Endothelial cell (in vitro differentiated cells): ENCODE measurements at places on chromosomes 2 and 18.
A peak's percentile ranks its signal among the peaks of the same experiment; 100 is the strongest.

DNA sequence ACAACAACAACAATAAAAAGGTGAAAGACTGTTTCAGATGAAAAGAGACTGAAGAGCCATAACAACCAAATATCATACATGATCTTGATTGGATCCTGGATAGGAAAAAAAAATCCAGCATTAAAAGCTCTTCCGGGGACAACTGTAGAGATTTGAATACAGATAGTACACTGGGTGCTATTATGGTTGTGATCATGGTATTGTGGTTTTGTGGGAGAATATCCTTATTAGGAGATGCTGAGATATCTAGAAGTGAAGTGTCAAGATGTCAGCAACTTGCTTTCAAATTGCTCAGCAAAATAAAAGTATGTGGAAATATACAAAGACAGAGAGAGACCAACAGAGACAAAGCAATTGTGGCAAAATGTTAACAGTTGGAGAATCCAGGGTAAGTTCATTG is 15.5 kb upstream of the SPATA3 start:
- no peak for DNase-seq

DNA sequence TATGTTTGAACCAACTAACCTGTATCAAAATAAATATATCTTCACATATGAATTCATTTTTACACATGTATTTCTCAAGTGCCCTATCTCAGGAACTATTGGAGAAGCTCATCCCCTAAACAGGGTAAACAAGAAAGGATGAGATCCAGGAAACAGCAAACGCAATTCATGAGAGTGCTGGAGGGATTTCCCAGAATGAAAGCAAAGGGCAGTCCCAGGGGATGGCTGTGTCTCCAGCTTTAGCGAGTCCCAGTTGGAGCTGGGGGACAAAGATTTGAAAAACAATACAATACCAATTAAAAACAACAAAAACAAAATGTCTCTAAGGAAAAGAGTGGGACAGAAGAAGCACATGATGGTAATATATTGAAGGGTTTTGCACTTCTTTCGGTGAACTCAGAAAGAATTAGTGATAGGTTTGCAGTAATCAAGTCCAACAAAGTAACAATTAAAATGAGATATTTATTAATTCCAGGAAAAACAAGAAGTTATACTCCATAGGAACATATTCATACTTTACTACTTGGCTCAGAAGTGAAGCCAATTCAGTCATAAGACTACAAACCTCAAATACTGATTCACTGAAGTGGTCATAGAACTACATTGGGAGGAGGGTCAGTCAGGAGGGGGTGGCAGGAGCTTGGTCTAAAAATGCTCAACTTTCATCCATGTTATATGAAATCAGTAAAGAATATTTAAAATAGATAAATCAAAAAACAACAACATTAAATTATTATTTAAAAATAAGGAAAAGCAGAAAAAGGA is 73.1 kb upstream of the PDE1A start:
- DNase-seq = no peak

DNA sequence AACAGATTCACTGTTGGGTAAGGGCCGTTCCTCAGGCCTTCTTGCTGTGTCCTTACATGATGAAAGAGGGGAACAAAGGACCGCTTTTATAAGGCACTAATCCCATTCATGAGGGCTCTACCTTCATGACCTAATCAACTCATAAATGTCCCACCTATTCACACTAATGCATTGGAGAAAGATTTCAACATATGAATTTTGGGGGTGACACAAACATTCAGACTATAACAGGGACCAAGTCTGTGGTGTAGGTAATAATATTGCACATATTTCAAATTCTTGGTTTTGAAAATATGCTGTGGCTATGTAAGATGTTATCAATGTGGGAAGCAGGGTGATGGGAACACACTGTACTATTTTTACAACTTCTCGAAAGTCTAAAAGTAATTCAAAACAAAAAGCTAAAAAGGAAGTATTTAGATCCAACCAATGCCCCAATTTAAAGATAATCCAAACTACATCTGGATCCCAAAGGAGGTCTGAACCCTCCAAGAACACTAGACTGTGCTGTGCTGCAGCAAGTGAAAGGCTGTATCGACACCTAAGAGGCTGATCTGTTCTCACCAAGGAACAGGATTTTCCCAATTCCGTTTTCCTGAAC is 82.4 kb upstream of the TGIF1 start:
- DNase-seq = no peak

DNA sequence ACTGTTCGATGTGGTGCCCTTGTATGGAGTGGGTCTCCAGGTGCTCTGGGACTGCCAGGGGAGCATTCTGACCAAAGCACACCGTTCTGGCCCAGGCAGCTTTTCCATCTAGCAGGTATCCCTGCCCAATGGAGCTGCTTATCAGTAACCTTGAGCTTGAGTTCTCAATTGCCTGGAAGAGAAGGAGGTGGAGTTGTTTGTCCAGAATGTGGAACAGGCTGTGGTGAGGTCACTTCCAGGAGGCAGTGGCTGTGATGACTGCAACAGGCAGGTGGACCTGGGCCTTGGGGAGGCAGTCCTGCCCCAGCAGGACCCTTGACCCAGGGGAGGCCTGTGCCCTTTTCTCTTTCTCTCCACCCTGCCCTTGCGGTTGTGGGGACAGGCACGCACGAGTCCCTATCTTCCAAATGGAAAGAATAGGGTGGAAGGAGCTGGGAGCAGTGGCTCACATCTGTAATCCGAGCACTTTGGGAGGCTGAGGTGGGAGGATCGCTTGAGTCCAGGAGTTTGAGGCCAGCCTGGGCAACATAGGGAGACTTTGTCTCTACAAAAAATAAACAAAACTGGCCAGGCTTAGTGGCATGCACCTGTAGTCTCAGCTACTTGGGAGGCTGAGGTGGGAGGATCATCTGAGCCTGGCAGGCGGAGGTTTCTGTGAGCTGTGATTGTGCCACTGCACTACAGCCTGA is 66.2 kb upstream of the MCFD2 start:
- no peak for DNase-seq

- no peak for DNase-seq
Observed at GRCh38 chr18:10009321-10010144, 95.7 kb downstream of the VAPA start.

DNA sequence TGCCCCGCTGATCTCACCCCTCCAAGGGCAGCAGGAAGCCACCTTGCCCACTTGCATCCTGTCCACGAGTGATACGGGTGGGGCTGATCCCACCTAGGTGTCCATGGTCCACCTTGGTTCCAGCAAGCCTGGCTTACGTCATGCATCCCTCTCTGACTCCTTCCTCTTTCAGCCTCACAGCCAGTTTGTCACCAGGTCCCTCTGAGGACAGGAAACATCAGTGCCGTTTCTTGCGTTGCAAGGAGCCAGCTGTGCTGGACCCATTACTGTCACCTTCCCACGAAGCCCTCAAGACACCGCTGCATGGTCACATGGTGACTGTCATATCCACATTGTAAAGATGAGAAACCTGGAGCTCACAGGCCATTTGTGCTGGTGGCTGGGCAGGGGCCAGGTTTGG is 34.8 kb upstream of the TWIST2 start:
- no peak for DNase-seq

DNA sequence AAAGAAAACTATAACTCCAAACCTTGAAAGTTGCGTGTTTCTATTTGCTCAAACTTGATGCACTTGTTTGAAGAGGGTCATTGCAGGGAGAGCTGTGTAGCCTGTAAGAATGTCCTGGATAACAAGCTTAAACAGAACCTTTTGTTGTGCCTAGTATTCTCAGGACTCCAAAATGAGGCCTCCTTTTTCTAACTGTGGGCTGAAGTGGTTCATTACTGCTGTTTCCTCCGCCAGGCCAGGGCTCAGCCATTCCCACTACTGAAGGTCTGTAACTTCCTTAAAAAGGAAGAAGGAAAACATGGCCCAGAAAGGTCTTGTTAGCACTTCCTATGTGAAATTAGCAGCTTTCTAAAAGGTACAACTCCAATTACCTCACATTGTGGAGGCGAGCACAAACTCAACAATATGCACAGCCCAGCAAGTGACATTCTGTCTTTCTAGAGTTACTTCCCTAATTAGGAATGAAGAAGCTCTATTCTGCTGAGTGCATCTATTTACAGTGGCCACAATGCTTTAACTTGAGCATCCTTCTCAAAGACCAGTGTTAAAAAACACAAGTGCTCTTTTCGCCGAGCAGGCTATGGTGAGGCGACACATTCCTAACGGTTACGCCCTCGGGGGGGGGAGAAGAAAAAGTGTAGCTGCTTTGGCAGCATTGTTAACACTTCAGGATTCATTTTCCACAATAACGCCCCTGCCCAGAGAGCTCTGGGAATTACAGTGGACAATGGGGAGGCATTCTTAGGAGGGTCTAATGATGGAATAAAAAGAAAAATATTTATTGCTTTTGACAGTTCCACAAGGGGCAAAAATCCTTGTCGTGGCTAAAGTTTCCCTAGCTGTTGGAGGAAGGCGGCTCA is 136.9 kb upstream of the SIX3 start:
- no peak for DNase-seq

- no peak for DNase-seq
Observed at GRCh38 chr18:59228351-59228750, 8.4 kb downstream of the GRP start.

DNA sequence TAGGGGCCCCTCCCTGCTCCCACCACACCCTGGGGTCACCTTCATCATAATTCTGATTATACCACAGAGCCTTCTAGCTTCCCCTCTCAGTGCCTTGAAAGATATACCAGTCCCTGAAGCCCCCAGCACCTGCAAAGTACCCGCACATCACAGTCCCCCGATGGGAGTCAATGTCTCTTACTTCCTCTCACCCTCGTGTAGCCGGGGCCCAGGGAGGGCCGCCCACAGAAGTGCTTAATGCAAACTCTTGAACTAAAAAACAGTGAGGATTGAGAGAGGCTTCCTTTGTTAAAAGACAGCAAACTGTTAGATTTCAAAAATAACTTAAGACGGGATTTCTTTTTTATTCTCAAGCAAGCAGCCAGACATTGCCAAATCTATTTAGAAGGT is 76.5 kb downstream of the SFXN5 start:
- DNase-seq = no peak

DNA sequence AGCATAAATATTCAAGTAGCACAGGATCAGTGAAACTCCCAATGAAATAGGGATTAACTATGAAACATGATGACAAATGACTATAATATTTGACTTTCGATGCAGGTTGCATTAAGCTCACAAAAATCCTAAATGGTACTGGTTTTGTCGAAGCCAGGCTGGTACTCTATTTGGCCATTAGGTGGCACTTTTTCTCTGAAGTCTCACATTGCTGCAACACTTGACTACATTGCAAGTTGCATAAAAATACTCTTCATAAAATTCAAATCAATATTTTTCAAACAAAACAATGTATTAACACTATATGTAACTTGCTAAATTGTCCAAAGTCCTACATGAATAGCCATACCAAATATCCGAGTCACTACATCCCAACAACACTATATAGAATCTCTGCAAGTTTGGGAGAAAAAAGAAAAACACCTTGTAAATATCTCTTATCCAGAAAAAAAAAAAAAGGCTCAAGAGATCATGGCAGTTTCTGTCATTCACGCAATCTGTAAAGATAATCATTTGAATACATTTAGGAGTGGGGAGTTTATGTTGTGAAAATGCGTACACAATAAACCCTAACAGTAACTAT is 9.5 kb downstream of the RTTN start:
- peak; percentile 18 for DNase-seq

DNA sequence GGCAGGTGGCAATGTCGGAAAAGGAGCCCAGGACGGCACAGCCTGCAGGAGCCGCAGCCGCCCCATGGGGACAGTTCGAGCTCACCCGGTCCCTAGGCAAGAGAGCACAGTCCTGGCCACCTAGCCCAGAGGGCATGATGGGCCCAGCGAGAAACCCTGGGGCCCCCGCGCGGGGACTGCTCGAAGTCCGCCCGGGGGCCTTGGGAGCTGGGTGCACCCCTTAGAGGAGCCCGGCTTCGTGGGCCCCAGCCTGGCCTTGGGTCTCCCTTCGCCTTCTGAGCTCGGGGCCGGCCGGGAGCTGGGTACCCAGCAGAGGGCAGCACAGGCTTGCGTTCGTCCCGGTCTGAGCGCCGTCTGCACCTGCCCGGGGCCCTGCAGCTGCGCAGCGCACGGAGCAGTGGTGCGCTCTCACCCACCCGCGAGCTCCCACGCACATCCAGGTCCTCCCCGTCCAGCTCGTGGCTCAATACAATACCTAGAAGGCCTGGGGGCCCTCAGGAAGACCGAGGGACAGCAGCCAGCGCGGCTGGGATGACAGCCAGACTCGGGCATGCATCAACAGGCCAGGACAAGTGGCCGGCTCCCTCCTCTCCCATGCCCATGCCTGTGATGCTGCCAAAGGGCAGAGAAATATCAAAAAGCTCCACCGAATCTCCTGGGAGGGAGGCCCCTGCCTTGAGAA is 96.2 kb upstream of the ZNF532 start:
- peak; percentile 86 for DNase-seq
